Substantia nigra (tissue), 51 donors: ENCODE measurements at places on chromosomes 16 and 17.

GRCh38 chr17:62965174-62965685 lies 805 bp upstream of the TANC2 start:
- DNase-seq = no peak

- no peak for DNase-seq
Measured at GRCh38 chr17:7992924-7993323, 9.5 kb upstream of the GUCY2D start.

- DNase-seq = no peak
Measured at GRCh38 chr16:27223226-27223610, 19.9 kb downstream of the KDM8 start.

GRCh38 chr17:29617481-29618271 lies 5.0 kb downstream of the CORO6 start:
- peak; percentile 52 for DNase-seq

GRCh38 chr16:89904606-89905510 lies 13.8 kb upstream of the MC1R start:
- no peak for DNase-seq

GRCh38 chr16:3780570-3780969 lies 63.2 kb upstream of the TRAP1 start:
- no peak for DNase-seq

GRCh38 chr17:10286324-10286723 lies 86.5 kb downstream of the MYH13 start:
- no peak for DNase-seq

DNA sequence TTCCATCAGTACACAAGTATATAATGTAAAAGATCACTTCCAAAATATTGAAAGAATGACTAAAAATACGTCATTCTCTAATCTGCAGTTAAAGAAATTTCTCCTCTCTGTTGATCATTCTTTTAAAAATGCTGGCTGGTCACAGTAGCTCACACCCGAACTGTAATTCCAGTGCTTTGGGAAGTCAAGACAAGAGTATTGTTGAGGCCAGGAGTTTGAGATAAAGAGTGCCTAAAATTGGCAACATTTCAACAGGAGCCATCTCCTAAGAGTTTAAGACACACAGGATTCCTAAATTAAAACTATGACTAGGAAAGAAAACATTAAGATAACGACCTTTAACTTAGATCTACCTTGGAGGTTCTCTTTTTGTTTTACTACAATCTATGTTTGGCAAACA lies 4.5 kb upstream of the USP32 start:
- DNase-seq = no peak

- DNase-seq = no peak
Measured at GRCh38 chr17:74391771-74392170, 24.5 kb downstream of the GPR142 start.

- no peak for DNase-seq
Measured at GRCh38 chr16:24971718-24972117, 43.5 kb downstream of the ARHGAP17 start.

DNA sequence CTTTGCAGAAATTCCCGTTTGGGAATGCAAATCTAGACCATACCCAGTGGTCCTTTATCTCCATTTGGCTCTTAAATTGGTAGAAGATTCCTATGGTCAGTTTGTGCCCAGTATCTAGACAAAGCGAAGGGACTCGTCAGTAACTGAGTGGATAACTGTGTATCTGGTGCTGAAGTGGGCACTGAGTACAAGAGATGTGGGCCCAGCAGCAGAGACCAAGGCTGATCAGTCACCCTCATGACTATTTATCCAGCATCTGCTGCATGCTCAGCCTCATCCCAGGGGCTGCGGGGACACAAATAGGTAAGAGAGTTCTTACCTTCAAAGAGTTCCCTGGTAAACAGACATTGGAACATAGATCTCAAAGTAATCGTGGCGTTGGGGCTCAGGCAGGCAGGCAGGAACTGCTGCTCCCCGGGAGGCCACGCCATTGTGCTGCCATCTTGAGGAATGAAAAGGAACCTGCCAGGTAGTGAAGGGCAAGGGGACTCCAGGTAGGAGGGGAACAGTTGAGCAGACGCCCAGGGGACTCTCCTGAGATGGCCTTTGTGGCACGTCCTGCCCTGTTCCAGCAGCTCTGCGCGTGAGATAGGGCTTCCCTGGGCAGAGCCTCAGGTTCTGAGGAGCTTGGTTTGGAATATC lies 10.3 kb downstream of the NT5M start:
- peak; percentile 17 for DNase-seq

GRCh38 chr16:54123766-54124165 lies 162.8 kb downstream of the IRX3 start:
- no peak for DNase-seq

- DNase-seq = no peak
Measured at GRCh38 chr17:10316801-10317542, 55.8 kb downstream of the MYH13 start.

GRCh38 chr16:85674828-85675227 lies 13.9 kb downstream of the GINS2 start:
- DNase-seq = no peak

- no peak for DNase-seq
Measured at GRCh38 chr16:8959921-8960787, 3.6 kb downstream of the USP7 start.

DNA sequence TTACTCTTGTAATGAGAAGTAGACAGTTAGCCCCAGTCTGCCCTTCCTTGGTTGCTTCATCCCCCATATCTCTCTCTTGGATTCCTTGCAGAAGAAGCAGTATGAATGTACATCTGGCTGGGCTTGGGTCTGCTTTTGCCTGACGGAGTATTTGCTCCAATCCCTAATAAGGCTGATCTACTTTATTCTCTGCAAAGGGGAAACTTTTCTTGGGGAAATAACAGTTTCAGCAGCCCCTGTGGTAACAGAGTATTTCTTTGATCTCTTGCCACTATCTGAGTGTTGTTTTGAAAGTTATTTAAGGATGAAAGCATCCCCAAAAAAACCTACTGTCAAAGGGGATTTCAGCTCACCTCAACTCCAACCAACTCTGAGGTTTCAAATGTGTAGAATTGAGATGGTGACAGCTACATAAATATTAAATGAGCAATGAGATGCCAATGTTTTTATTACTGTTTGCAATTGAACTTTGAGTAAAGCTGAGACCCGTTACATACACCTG lies 168.9 kb upstream of the NOG start:
- no peak for DNase-seq

GRCh38 chr17:57595947-57596695 lies 149.0 kb downstream of the CCDC182 start:
- no peak for DNase-seq

DNA sequence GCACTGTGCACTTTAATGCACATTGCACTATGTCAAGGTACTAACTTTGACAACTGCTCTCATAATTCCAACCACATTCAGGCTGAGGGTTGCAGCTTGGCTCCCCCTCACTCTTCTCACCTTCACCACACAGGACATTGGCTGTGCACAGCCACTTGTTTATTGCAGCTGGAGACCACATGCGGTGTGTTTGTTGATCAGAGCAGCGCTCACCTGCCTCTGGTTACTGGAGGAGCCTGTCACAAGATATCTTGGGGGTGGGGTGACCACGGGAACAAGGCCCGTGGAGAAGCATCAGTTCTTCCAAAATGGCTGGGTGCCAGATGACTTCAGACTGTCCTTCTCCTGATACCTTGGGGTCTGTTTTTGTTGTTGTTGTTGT lies 10.6 kb upstream of the CCL5 start:
- no peak for DNase-seq

- no peak for DNase-seq
Measured at GRCh38 chr17:61187038-61187437, 212.6 kb upstream of the TBX2 start.

GRCh38 chr17:57918017-57918895 lies 37.0 kb downstream of the CUEDC1 start:
- DNase-seq = no peak

- DNase-seq = no peak
Measured at GRCh38 chr16:88569614-88569984, 604 bp upstream of the ZC3H18 start.

DNA sequence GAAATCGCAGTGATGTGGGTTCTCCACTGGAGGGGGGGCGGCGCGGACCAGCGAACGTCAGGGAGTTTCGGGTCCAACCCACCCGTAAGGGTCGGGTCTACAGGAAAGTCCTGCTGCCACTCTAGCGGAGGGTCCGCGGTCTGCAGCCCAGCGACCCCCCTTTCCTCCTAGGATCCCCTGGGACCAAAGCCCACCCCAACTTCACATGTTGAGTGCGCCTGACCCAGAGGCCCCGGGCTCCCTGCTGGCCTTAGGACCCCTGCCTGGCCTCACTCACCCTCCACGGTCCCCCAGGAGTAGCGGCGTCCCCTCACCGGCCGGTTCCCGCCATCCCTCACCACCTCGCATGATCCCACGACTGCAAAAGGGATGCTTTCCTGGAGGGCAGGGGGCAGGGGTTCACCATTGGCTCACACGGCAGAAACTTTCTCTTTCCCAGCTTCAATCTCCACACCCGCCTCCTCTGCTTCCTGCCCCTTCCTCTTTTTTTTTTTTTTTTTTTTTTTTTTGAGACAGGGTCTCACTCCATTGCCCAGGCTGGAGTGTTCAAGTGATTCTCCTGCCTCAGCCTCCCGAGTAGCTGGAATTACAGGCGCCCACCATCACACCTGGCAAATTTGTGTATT lies 3.1 kb downstream of the SEPTIN1 start:
- DNase-seq = no peak

DNA sequence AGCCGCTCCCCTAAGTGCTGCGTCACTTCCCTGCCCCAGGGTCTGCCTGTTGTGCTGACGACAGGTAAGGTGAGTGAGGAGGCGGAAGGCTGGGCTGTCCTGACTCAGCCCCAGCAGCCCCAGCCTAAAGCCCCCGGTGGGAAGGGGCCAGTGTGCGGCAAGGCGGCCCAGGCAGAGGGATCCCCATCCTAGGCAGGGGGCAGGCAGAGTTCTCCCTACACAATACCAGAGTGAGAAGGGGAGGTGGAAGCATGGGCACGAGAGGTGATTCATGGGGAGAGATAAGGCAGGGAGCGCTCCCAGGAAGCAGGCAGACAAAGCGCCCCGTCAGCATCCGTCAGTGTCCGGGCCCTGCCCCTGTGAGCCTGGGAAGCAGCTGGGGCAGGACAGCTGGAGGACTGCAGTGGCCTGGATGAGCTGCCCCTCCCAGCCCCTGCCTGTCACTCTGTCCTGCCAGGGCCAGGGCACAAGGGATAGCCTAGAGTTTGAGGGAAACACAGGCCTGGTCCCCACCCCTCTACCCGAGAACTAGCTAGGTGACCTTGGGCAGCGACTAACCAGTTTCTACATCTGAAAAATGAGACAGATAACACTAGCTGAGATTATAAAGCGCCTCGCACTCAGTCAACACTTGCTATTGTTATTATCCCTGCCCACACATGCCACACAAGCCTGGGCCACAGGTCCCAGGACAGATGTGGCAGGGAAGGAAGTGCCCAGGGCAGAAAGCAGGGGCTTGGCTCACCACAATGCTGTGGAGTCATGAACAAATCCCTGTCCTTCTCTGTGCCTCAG lies 3.8 kb downstream of the FAM83G start:
- DNase-seq = no peak

DNA sequence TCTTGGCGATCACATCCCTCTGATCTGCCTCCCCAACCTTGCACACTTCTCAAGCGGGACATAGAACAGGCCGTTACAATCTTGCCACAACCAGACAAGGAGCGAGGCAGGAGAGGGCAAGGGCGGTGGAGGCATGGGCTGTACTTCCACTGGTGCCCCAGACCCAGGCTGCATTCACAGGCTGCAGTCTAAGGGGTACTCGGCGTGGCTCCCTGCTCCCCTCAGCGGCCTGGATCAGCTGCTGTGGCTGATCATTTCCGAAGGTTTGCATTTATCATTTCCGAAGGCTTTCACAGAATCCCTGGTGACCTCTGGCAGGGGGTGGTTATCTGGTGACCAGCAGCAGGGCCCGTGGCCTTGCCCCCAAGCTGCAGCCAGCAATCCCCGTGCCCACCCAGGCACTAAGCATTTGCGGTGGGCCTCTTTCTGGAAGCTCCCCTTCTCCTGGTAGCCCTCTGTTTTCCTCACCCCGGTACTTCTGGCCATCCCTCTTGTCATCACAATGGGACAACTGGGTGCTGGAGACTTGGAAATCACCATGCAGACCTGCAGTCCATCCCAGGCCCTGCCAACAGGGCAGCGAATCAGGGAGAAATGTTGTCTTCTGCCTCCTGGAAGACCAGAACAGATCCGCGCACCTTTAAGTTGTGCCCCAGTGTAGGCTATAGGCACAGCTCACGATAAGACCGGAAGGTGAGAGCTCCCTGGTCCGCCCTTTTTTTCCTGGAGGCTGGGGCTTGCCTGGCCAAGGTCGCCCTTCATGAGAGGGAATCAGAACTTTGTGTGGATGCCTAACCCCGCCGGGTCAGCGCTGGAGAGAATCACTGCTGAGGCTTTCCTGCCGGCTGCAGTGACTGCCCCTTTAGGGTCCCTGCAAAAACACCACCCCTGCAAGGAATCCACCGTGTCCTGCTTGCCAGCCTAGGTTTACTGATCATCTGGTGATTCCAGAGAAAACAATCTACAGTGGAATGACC lies 1739.1 kb downstream of the TP53TG3F start:
- DNase-seq = no peak

- peak; percentile 63 for DNase-seq
Measured at GRCh38 chr17:68200689-68201417, 47.0 kb upstream of the AMZ2 start.

- no peak for DNase-seq
Measured at GRCh38 chr16:62816971-62817519, 780.8 kb upstream of the CDH8 start.

GRCh38 chr17:43598357-43599045 lies 52.4 kb upstream of the ETV4 start:
- no peak for DNase-seq

GRCh38 chr17:40095944-40096791 lies 4.2 kb downstream of the NR1D1 start:
- peak; percentile 9 for DNase-seq

GRCh38 chr17:4515501-4515900 lies 16.8 kb downstream of the SPNS2 start:
- no peak for DNase-seq

- DNase-seq = no peak
Measured at GRCh38 chr16:67329901-67330300, 3.3 kb downstream of the LRRC36 start.

GRCh38 chr17:49035470-49036269 lies 38.5 kb downstream of the IGF2BP1 start:
- DNase-seq = peak; percentile 3

GRCh38 chr16:77553130-77553529 lies 118.3 kb upstream of the ADAMTS18 start:
- DNase-seq = no peak

DNA sequence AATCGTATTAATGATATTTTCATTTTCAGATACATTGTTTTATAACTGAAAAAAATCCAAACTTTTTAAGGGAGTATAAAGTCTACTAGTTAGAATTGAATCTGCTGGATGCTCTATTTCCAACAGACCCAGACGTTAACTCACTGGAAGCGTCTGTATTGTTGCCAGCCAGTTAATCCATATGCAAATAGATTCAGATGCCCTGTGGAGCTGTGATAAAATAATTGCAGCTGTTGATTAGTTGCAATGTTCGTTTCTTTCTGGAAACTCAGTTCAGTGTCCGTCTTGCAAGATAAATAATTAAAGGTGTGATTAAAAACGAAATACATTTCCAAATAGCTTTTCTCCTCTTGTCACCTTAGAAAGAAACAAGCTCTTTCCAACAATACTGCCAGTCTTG lies 5.1 kb upstream of the GNA13 start:
- no peak for DNase-seq

GRCh38 chr16:12501707-12502457 lies 301.8 kb downstream of the CPPED1 start:
- no peak for DNase-seq
